Left lung (tissue), 14 donors: ENCODE measurements at places on chromosomes 5 and 9. TPM values are rescaled to one million over a fixed set of nuclear protein-coding genes. Genes with fewer than 3 reads are reported as not detected.

The SLC27A6 gene
- 6.6 TPM for polyA plus RNA-seq

The SNAPC4 gene
- 14.1 TPM for polyA plus RNA-seq

The SUSD3 gene
- polyA plus RNA-seq = 12.1 TPM

The DMGDH gene
- 2.7 TPM for polyA plus RNA-seq

The LHX2 gene
- polyA plus RNA-seq = 0.26 TPM

The VCAN gene
- 544 TPM for polyA plus RNA-seq

The NKD2 gene
- polyA plus RNA-seq = 8.9 TPM

The ARRDC3 gene
- polyA plus RNA-seq = 112 TPM

The ENG gene
- 95.8 TPM for polyA plus RNA-seq

The IGFBPL1 gene
- polyA plus RNA-seq = 1.4 TPM
